NCI-H1092 treated with DMSO at 0.1 percent for 48 hours (cell line): ENCODE measurements at places on chromosomes 1 and 21.

- no peak for DNase-seq
Measured at GRCh38 chr1:96703186-96703585, 18.4 kb upstream of the PTBP2 start.

DNA sequence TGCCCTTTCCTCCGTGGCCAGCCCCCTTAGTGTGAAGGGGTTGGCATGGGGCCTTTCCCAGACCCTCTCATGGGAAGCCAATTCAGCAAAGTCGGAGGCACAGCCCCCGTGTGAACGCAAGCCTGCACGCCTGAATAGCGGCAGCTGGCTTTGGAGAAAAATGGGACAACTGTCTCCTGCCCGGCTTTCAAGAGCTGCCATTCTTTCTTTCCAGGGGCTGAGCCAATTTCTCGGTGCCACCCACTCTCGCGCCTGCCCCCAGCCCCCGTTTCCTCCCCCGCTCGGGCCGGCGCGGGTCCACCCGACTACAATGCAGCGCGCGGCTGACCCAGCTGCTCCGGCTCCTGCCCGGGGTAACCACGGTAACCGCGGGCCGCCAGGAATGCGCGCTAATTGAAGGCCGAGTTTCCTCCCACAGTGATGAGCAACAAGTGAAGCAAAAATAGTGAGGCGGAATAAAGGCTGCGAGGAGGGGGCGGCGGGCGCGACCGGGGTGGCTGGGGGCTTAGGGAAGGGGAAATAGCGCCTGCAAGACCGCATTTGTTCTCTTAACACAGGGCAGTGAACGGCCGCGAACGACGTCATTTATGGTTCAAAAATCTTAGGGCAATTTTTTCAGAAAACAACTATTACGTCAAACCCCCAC is 27.8 kb downstream of the ILDR2 start:
- DNase-seq: peak; percentile 88

- no peak for DNase-seq
Measured at GRCh38 chr1:9654051-9654833, 2.7 kb downstream of the PIK3CD start.

DNA sequence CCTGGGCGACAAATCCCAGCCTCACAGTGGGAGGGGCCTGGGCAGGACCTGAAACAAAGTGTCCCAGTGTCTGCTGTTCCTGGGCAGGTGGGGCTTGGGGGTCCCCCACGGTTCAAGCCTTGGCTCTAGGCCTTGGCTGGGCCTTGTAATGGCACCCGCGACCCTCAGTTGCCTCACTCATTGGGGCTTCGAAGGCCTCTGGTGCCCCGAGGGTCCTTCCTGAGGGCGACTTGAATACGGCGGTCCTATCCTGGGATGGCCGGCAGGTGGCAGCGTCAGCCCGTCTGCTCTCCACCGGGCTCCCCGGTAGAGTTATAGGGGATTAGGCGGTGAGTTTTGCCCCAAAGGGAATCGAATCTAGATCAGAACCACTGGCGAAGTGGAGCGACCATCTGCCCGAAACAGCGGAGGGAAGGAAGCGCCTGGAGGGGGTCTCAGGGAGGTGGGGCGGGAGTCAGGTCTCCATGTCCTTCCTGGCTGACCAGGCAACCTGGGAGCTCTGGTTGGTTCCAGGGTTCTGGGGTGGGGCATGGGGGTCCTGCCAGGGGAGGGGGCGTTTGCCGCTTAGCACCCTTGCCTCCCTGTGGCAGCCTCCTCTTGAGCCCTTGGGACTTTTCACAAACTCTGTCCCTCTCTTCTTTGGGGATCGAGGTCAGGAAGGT is 2.1 kb upstream of the PEX10 start:
- DNase-seq: peak; percentile 16

DNA sequence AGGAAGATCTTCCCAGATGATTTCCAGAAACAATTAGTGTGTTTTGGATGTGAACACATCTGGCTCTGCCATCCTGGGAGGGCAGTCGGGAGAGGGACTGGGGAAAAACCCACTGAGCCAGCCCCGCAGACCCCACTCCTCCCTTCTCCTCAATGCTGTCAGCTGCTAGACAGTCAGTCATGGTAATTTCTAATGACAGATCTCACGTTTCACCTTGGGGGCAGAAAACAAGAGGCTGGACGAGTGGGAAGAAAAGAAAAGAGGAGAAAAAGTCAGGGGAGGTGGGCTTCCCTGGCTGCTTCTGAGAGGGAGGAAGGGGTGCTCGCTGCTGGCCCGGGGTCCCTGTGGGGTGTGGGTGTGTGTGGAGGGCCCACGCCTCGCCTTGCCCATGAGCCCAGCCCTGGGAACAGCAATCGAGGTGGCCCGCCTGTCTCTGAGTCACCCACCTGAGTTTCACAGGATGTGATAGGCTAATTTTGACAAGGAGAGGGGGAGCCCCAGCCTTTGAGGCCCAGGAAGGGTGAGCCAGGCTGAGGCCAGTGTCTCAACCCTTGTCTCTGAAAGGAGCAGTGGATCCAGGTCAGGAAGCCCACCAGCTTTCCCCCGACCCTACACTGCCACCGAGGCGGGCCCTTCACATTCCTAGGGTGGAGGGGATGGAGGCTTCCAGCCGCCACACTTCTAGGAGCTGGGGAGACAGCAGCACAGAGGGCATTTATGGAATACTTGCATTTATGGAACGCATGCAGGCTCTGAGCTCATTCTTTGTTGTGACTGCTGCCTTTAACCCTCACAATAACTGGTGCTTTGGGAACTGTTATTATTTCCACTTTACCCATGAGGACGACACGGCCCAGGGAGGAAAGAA is 49.1 kb upstream of the IFNLR1 start:
- DNase-seq: no peak

DNA sequence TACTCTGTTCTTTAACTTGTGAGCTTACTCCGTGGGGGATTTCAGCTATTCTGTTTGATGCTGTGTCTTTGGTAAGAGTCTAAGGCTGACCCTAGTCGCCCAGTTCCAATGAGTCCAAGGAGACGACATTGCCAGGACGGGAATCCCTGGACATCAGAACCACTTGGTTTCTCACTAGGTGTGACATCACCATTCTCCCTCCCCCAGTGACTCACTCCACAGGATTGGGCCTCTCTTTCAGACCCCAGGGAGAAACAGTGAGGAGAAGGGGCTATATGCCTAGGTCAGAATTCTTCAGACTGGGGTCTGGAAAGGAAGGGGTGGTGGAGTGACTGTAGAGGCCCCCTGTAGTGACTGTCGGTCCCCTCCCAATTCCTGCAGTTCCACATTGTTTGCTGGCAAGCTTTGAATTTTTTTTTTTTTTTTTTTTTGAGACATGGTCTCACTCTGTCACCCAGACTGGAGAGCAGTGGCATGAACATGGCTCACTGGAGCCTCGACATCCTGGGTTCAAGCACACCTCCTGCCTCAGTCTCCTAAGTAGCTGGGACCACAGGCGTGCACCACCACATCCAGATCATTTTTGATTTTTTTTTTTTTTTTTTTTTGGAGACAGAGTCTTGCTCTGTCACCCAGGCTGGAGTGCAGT is 21.3 kb downstream of the ALPL start:
- no peak for DNase-seq

- no peak for DNase-seq
Measured at GRCh38 chr1:156717351-156717750, 10.9 kb upstream of the METTL25B start.

DNA sequence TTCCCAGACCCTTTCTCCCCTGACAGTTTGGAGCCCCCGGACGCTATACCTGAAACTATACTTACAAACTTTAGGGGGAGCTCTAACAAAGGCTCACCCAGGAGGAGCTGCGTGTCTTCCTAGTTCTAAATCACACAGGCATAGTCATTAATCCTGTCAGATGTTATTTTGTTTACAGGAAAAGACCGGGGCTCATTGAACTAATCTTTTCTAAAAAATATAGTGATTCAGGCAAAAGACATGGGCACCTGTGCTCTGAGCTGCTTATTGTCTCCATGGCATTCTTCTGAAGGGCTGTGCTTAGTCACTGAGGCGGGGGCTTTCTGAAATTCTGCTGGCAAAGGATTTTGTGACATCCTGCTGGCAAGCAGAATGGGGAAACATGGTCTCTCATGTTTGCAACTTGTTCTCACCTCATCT is 1577.0 kb downstream of the NCAM2 start:
- peak; percentile 62 for DNase-seq

GRCh38 chr1:163774978-163775620 is 453.3 kb downstream of the NUF2 start:
- DNase-seq: no peak
